ENCODE measurements at places on chromosomes 2 and 18. TPM values are rescaled to one million over a fixed set of nuclear protein-coding genes. Genes with fewer than 3 reads are reported as not detected.

IL1R2 gene
- 19.0 TPM for total RNA-seq

HTR2B gene
- not detected for total RNA-seq

CHRND gene
- total RNA-seq, result not detected

DNA sequence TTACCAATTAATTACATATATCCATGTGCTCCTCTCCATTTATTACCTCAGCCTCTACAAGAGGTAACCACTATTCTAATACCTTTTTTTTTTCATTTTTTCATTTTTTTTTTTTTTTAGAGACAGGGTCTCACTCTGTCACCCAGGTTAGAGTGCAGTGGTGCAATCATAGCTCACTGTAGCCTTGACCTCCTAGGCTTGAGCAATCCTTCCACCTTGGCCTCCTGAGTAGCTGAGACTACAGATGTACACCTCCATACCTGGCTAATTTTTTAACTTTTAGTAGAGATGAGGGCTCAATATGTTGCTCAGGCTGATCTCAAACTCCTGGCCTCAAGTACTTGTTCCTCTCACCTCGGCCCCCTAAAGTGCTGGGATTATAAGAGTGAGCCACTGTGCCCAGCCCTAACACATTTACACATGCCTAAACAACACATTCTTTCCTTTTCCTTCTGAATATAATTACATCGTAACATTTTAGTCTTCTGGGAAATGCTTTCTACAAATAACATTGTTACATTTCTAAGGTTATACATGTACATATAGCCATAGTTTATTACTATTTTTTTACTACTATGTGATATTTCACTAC lies 10.5 kb downstream of the PPIL3 start:
- no peak for ATAC-seq

GRCh38 chr2:195330513-195330956 lies 326.5 kb upstream of the SLC39A10 start:
- ATAC-seq, result no peak

CCBE1 gene
- 0.40 TPM for total RNA-seq

GRCh38 chr18:12369211-12369610 lies 7.8 kb downstream of the AFG3L2 start:
- no peak for ATAC-seq

DNA sequence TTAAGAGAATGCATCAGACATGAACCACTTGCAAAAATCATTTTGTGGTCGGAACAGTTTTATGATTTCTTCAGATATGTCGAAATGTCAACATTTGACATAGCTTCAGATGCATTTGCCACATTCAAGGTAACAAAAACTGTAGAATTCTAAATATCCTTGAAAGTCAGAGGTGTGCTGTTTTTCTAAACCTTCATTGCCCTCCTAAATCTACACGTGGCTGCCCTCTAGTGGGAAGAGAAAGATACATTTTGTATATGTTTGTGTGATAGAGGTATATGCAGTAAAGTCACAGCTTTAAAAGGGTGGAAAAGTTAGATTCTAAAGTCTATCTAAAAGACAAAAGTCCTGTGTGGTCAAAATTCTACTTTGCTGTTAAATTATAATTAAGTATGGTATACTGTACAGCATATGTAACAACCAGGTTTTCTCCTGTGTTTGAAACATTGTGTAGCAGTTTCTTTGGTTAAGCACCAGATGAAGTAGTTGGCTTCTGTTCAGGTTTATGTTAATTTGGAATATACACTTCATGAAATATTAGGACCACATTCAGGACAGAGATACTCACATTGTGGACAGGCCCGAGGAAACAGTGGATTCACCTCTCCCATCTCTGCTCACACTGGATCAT lies 65.9 kb upstream of the ITM2C start:
- ATAC-seq, result no peak

DNA sequence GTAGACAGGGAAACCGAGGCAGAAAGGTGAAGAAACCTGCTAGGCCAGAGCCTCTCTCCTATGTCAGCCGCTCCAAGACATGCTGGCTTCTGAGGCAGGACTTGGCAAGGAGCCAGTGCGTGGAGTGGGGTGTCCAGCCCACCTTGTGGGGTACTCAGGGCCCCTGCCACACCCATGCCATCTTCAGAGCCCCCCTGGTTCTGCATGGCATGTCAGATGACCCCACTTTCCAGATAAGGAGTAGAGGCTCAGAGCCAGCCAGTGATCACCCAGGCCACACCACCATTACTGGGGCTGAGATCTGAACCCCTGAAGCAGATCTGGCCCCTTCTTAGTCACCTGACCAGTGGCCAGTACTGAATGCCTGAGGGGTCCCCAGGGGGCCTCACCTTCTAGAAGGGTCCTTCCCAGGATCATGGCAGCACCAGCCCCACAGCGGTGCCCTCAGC lies 14.7 kb downstream of the CROCC2 start:
- ATAC-seq, result no peak
